ENCODE measurements at places on chromosomes 11 and 22. TPM values are rescaled to one million over a fixed set of nuclear protein-coding genes. Genes with fewer than 3 reads are reported as not detected.
A peak's percentile ranks its signal among the peaks of the same experiment; 100 is the strongest.

GRCh38 chr22:46303347-46303965 is 6.8 kb downstream of the GTSE1 start:
- no peak overlapping the region for H3K27ac ChIP-seq
- H3K27me3 ChIP-seq, result peaks cover 2% of the 10 kb centered on the region
- peaks cover 6% of the 10 kb centered on the region for H3K4me1 ChIP-seq
- DNase-seq, result no peak

GRCh38 chr11:78796956-78797355 is 222.3 kb upstream of the NARS2 start:
- no peaks in the 10 kb centered on the region for H3K36me3 ChIP-seq
- H3K4me1 ChIP-seq, result peaks cover 44% of the 10 kb centered on the region
- no peak overlapping the region for H3K4me3 ChIP-seq
- no peak for DNase-seq
- H3K27ac ChIP-seq, result no peak overlapping the region

- DNase-seq, result no peak
- H3K36me3 ChIP-seq, result no peaks in the 10 kb centered on the region
- H3K27ac ChIP-seq, result no peak overlapping the region
Observed at GRCh38 chr11:97937501-97937900, 1083.2 kb upstream of the CNTN5 start.

- no peak for DNase-seq
- no peak overlapping the region for H3K27ac ChIP-seq
- H3K4me1 ChIP-seq, result no peaks in the 10 kb centered on the region
Observed at GRCh38 chr11:102582140-102582539, 43.0 kb downstream of the MMP20 start.

DNA sequence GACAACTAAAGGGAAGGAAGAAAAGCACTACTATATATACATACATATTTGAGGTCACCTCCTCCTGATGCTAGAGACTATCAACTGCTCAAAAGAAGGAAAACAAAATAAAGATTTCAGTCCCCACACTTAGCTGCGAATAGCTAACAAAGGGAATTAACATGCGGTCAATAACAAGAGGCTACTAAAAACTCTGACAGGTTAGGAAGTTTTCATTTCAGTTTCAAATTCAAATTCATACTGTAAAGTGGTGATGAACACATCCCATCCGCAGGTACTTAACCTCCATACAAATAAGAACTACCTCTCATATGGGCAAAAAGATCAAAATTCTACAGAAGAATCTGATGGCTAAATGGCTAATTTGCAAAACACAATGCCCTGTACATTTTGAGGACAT is 2.6 kb downstream of the NAP1L4 start:
- H3K27ac ChIP-seq, result peak overlapping the region; percentile 70
- peaks cover 7% of the 10 kb centered on the region for H3K27me3 ChIP-seq
- peaks cover 7% of the 10 kb centered on the region for H3K36me3 ChIP-seq
- no peak for DNase-seq
- H3K4me1 ChIP-seq, result peaks cover 38% of the 10 kb centered on the region
- H3K4me3 ChIP-seq, result peak overlapping the region; percentile 79

GRCh38 chr22:20267441-20268278 is 458 bp downstream of the RTN4R start:
- no peaks in the 10 kb centered on the region for H3K36me3 ChIP-seq
- H3K4me1 ChIP-seq, result peaks cover 3% of the 10 kb centered on the region
- no peak overlapping the region for H3K4me3 ChIP-seq

DNA sequence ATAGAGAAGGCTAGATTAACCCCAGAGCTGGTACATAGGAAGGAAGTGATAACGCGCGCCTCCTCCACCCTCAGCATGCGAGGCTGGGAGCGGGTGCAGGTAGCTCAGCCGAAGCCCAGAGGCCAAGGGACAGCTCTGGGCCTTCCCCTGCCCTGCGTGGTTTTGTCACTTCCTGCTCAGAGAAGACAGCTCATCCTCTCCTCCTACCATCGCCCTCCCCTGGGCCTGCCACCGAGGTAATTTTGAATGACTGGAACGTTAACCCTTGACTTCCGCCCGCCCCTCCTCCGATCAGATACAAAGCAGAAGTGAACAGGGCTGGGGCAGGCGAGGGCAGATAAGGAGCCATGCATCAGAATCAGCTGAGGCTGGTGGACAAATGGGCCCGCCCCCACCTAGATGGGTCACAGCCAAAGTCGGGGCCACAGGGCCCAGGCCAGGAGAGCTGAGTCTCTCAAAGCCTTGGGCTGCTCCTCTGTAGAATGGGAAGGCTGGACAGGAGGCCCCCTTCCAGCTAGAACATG is 1.6 kb downstream of the RAC2 start:
- peaks cover 18% of the 10 kb centered on the region for H3K4me1 ChIP-seq
- no peak overlapping the region for H3K27ac ChIP-seq
- no peak for DNase-seq

GRCh38 chr11:117869604-117870003 is 6.9 kb downstream of the FXYD6 start:
- peaks cover 7% of the 10 kb centered on the region for H3K4me1 ChIP-seq
- no peak for DNase-seq
- no peaks in the 10 kb centered on the region for H3K36me3 ChIP-seq
- peaks cover 5% of the 10 kb centered on the region for H3K27me3 ChIP-seq

- peaks cover 18% of the 10 kb centered on the region for H3K27me3 ChIP-seq
- H3K27ac ChIP-seq, result no peak overlapping the region
- peaks cover 14% of the 10 kb centered on the region for H3K36me3 ChIP-seq
Observed at GRCh38 chr11:67371189-67371910, 2.0 kb downstream of the CLCF1 start.

GRCh38 chr11:122664188-122664587 is 8.7 kb downstream of the UBASH3B start:
- peaks cover 17% of the 10 kb centered on the region for H3K4me1 ChIP-seq
- no peak overlapping the region for H3K27ac ChIP-seq
- no peak for DNase-seq

DNA sequence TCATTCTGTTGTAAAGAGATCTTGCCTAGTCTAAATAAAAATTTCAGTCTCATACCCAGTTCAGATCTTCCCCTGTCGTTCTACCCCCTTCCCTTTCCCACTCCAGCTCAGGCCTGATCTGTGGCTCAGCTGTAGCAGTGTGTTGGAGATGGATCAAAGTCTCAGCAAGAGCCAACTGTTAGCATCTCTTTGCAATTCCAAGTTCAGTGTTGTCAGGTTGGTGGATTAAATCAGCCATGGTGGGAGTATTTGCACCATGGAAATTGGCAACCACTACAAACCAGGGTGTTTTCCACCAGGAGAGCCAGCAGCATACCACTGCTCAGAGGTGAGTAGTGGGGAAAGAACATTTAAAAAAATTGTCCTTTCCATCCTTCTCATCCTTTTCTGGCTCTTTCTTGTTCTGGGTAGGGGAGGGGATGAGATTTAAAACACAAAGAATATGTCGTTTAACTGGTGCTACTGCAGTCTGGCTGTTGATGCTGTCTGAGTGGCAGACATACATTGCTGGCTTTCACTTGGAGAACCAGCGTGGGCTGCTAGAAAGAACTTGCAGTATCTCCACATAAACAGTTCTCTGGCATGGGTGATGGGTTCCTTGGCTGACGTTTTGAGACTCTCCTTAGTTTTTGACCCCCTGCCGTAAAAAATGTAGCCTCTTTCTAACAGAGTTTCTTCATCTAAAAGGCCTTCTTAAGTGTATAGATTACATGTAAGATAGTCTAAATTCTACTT is 514.1 kb downstream of the RAB38 start:
- H3K4me3 ChIP-seq, result no peak overlapping the region
- no peak overlapping the region for H3K27ac ChIP-seq
- H3K27me3 ChIP-seq, result peaks cover 5% of the 10 kb centered on the region
- no peaks in the 10 kb centered on the region for H3K36me3 ChIP-seq
- no peak for DNase-seq
- peaks cover 2% of the 10 kb centered on the region for H3K4me1 ChIP-seq

- peaks cover 5% of the 10 kb centered on the region for H3K36me3 ChIP-seq
- H3K4me3 ChIP-seq, result no peak overlapping the region
- peaks cover 6% of the 10 kb centered on the region for H3K27me3 ChIP-seq
- H3K4me1 ChIP-seq, result peaks cover 15% of the 10 kb centered on the region
Observed at GRCh38 chr11:44661311-44661717, 65.4 kb upstream of the TSPAN18 start.

DNA sequence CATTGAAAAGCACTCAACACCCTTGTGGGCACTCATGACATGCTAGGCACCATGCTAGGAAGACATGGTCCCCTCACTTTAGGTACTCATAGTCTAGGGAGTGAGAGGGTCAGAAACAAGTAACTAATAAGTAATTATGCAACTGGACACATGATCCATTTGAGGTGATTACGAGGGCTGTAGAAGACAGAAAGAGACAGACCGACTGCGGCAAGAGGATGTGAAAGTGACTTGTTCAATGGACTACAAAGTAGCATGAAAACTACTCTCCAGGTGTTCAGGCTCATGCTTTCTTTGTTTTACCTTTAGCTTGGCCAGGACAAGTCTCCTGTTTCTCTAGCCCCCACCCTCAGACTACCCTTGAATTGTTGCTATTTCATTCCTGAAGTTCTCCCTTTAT is 310.8 kb upstream of the SORL1-AS1 start:
- H3K4me3 ChIP-seq, result no peak overlapping the region
- no peaks in the 10 kb centered on the region for H3K4me1 ChIP-seq
- H3K27ac ChIP-seq, result no peak overlapping the region
- H3K27me3 ChIP-seq, result no peaks in the 10 kb centered on the region
- no peaks in the 10 kb centered on the region for H3K36me3 ChIP-seq
- DNase-seq, result no peak

- H3K4me3 ChIP-seq, result no peak overlapping the region
- H3K27me3 ChIP-seq, result peaks cover 1% of the 10 kb centered on the region
- H3K36me3 ChIP-seq, result no peaks in the 10 kb centered on the region
- H3K27ac ChIP-seq, result no peak overlapping the region
- no peaks in the 10 kb centered on the region for H3K4me1 ChIP-seq
Observed at GRCh38 chr11:90639461-90639993, 416.7 kb upstream of the CHORDC1 start.

- peak within 1 kb of the TSS; percentile 89 for H3K27ac ChIP-seq
- peak within 1 kb of the TSS; percentile 59 for H3K4me3 ChIP-seq
- H3K36me3 ChIP-seq, result no peaks in the 10 kb centered on the region
- peaks cover 3% of the 10 kb centered on the region for H3K27me3 ChIP-seq
Observed at GRCh38 chr22:23762842-23763578, at the start of gene C22orf15. TSS of gene C22orf15 (plus strand) at chr22:23762990. CDS start at chr22:23763307, 317 bp downstream.

GRCh38 chr11:107931206-107931605 is 3.0 kb downstream of the RAB39A start:
- H3K36me3 ChIP-seq, result no peaks in the 10 kb centered on the region
- no peak for DNase-seq
- H3K27me3 ChIP-seq, result peaks cover 6% of the 10 kb centered on the region

DNA sequence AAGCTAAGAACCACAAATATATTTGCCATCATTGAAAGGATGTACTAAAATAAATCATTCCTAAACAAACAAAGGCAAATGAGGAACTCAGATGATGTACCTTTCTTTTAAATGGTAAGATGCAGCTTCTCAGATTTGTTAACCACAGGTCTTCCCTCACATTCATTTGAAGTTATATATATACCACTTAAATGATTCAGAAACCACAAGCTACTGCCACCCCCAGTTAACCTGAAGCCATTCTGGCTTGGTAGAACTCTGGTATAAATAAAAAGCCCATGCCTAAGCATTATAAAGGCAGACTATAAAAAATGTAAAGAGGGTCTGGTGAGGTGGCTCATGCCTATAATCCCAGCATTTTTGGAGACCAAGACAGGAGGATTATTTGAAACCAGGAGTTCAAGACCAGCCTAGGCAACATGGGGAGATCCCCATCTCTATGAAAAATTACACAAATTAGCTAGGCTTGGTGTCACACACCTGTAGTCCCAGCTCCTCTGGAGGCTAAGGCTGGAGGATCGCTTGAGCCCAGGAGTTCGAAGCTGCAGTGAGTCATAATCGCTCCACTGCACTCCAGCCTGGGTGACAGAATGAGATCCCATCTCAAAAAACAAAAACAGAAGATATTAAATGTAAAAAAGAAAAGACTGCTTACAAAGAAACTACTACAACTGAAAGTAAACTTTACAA is 1185.3 kb downstream of the JRKL start:
- no peaks in the 10 kb centered on the region for H3K27me3 ChIP-seq
- H3K36me3 ChIP-seq, result peaks cover 4% of the 10 kb centered on the region
- no peak overlapping the region for H3K4me3 ChIP-seq
- no peak for DNase-seq
- peaks cover 4% of the 10 kb centered on the region for H3K4me1 ChIP-seq

DNA sequence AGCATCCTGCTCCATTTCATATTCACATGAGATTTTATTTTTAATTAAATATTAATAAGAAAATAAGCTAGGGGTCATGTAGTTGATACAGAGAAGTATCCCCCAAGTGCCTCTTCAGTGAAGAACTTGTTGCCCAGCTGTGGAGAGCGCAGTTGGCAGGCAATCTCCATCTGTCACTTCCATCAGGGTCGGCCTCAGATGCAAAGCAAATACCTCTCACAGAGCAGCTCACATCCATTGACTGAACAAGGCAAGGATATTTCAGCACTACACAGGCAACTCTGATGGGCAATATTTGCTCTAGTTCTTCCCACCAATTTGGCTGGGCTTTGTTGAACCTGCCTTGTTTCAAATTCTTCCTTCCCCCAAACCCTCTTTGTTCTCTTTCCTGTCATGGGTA is 129.4 kb downstream of the NOX4 start:
- no peak overlapping the region for H3K27ac ChIP-seq
- no peak overlapping the region for H3K4me3 ChIP-seq
- H3K27me3 ChIP-seq, result no peaks in the 10 kb centered on the region
- DNase-seq, result no peak
- no peaks in the 10 kb centered on the region for H3K4me1 ChIP-seq

GRCh38 chr22:39409516-39410029 is 10.0 kb downstream of the TAB1 start:
- H3K4me3 ChIP-seq, result no peak overlapping the region
- DNase-seq, result no peak
- H3K27ac ChIP-seq, result no peak overlapping the region
- no peaks in the 10 kb centered on the region for H3K4me1 ChIP-seq
- peaks cover 7% of the 10 kb centered on the region for H3K36me3 ChIP-seq
- H3K27me3 ChIP-seq, result peaks cover 9% of the 10 kb centered on the region

GRCh38 chr11:46529928-46530574 is 63.8 kb downstream of the AMBRA1 start:
- no peak overlapping the region for H3K4me3 ChIP-seq
- no peak overlapping the region for H3K27ac ChIP-seq
- peaks cover 2% of the 10 kb centered on the region for H3K27me3 ChIP-seq
- no peak for DNase-seq
- no peaks in the 10 kb centered on the region for H3K36me3 ChIP-seq

GRCh38 chr11:7614656-7615055 is 58.6 kb downstream of the CYB5R2 start:
- peaks cover 5% of the 10 kb centered on the region for H3K27me3 ChIP-seq
- no peak for DNase-seq
- H3K4me1 ChIP-seq, result peaks cover 8% of the 10 kb centered on the region
- no peak overlapping the region for H3K4me3 ChIP-seq
- H3K27ac ChIP-seq, result no peak overlapping the region
- peaks cover 4% of the 10 kb centered on the region for H3K36me3 ChIP-seq

GRCh38 chr11:86148345-86148747 is 79.5 kb upstream of the PICALM start:
- no peaks in the 10 kb centered on the region for H3K36me3 ChIP-seq
- DNase-seq, result no peak
- no peak overlapping the region for H3K27ac ChIP-seq
- no peaks in the 10 kb centered on the region for H3K27me3 ChIP-seq
- H3K4me1 ChIP-seq, result peaks cover 20% of the 10 kb centered on the region
- no peak overlapping the region for H3K4me3 ChIP-seq

The SCGB1A1 gene
- total RNA-seq, result 0.72 TPM

The RAB3IL1 gene
- total RNA-seq, result 8.9 TPM

The LRRC55 gene
- total RNA-seq, result 4.7 TPM

The PDGFD gene
- 17.2 TPM for total RNA-seq

The DCUN1D5 gene
- 28.5 TPM for total RNA-seq

The MYEOV gene
- total RNA-seq, result not detected

The OSM gene
- not detected for total RNA-seq

The STK33 gene
- total RNA-seq, result 17.9 TPM

The LGALS1 gene
- total RNA-seq, result 18.6 TPM

The C11orf58 gene
- total RNA-seq, result 125 TPM

The SYT13 gene
- 1.4 TPM for total RNA-seq

The IGLL5 gene
- total RNA-seq, result not detected

Measured in endothelial cell (in vitro differentiated cells).